ENCODE measurements at places on chromosomes 6 and 20.

GRCh38 chr6:139654888-139655782 lies 280.7 kb upstream of the CITED2 start:
- DNase-seq = no peak

DNA sequence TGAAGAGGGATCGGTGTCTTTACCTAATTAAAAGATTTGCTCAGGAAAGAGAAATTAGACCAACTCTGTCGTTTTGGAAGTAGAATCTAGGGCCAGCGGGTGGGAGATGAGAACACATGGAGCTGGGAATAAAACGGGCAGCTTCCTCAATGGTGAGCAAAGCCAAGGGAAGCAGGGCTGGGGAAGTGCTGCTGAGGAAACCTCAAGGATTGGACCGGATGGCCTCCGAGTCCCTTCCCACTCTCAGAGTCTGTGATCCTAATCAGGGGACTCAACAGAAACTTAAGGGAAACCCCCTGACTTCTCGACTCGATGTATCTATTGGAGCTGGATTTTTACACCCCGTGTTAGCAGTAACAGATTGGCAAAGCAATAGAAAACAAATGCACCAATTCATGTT lies 10.8 kb downstream of the GCNT2 start:
- DNase-seq = no peak

DNA sequence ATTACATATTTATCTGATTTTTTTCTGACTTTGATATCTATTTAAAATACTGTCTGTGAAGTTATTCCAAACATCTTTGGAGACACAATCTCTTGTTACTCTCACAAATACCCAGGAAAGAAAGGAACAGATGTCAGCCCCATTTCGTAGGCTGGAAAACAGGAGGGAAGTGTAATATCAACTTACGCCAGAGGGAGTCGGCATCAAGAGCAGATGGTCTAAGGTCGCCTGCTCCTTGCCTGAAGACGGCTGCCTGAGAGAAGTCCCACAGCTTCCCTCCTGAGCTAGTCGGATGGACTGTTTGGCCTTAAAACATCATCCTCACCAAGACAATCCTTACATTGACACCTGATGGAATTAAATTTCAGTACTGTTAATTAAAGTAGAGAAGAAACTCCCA lies 13.4 kb downstream of the CST7 start:
- no peak for DNase-seq

- no peak for DNase-seq
These were observed 111.3 kb downstream of the FAM120B start for GRCh38 chr6:170417881-170418280.

GRCh38 chr20:7637184-7637583 lies 303.1 kb downstream of the HAO1 start:
- DNase-seq = no peak

DNA sequence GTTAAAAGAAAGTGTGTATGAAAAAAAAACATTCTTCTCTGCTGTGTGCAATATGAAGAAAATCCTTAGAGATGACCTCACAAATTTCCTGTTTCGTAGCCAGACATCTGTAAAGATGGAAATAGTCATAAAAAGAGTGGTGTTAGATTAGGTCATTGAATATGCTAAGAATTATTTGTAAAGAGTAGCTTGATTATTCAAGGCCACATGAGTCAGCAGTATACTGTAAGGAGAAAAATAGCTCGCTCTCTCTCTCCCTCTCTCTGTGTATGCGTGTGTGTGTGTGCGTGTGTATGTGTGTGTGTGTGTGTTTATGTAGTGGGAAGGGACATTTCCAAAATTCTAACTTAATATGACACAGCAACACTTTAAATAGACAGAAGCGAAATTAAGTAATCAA lies 78.8 kb downstream of the PTCHD4 start:
- no peak for DNase-seq

DNA sequence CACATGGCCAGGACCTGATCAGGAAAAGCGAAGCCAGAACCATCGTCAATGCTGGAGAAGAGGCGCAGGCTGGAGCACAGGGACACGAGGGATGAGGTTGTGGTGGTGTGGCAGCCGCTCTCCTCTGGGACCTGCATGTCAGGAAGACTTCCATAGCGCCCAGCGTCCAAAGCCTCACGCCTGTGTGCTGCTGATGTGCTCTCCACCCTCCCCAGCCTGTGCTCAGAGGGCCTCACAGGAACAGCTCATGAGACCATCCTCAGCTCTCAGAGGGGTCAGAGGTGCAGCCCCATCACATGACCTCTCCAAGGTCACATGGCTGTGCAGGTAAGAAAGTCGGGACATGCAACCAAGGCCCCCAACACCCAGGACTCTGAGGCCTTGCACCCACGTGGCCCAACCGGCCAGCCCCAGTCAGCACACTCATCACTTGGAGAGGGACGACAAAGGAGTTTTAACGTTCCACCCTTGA lies 84.4 kb downstream of the NINL start:
- no peak for DNase-seq

- DNase-seq = no peak
These were observed 84.5 kb downstream of the GJA10 start for GRCh38 chr6:89978749-89979145.

Data from activated naive CD4-positive, alpha-beta T cell (primary cell).